Fibroblast of skin of right biceps (primary cell): ENCODE measurements at places on chromosomes 6 and 20.

- no peak for DNase-seq
Observed at GRCh38 chr6:19838442-19839236, 1.5 kb downstream of the ID4 start.

DNA sequence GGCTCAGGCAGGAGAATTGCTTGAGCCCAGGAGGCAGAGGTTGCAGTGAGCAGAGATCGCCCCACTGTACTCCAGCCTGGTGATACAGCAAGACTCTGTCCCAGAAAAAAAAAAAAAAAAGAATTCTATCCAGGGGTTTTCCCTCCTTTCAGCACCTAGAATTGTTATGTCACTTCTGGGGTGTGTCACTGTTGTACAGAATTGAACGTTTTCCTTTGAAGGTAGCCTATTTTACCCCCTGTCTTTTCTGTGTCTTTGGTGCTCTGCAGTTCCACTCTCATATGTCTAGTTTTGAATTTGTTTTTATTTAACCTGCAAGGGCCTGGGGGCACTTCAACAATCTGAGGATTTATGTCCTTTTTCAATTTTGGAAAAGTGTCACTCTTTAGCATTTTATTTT is 19.3 kb upstream of the ARID1B start:
- no peak for DNase-seq

DNA sequence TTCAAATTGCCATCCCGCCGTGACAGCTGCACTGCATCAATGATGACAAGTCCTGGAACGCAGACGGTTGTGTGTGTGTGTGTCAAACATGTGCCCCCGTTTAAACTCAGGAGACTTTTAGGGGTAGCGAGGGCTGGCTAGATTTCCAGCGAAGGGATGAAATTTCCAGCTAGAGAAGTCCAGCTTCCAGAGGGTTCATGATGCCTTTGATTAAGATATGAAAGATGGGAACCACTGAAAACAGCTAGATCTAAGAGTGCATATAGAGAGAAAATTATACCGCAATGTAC is 644 bp downstream of the KIZ start:
- DNase-seq: no peak

- DNase-seq: peak; percentile 47
Observed at GRCh38 chr6:147177286-147177685, 26.9 kb upstream of the STXBP5 start.

DNA sequence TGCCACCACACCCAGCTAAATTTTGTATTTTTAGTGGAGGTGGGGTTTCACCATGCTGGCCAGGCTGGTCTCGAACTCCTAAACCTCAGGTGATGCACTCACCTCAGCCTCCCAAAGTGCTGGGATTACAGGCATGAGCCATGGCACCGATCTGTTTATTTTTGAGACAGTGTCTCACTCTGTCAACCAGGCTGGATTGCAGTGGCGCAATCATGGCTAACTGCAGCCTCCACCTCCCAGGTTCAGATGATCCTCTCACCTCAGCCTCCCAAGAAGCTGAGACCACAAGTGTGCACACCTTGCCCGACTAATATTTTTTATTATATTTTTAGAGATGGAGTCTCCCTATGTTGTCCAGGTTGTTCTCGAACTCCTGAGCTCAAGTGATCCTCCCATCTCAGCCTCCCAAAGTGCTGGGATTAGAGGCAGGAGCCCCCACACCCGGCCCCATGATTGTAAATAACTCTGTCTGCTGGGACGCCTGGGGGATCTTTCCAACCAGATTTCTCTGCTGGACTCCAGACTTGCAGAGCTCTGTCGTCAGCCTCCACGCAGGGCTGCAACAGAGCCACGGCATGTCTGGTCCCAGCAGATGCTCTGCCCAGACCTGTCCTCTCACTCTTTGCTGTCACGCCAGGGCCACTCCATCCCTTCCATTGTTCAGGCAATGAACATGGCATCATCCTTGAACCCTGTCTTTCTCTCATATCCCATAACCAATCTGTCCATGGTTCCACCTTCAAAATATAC is 25.3 kb downstream of the SYNJ2 start:
- no peak for DNase-seq

- no peak for DNase-seq
Observed at GRCh38 chr6:75612434-75612833, 10.8 kb downstream of the SENP6 start.

DNA sequence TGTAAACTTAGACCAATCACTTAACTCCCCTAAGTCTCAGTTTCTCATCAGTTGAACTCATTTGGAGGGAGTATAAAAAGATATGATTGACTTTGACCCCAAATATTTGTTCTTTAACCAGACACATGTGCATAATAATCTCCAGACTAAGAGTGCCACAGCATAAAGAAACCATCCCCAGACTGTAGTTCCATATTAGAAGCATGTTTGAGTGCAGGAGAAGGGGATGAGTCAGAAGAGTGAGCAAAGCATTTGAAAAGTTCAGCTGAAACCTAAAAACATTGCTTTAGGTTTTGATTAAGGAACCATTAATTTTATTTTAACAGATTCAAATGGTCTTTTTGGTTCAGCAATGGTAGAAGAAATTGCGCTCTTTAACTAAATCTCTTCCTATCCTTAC is 654.8 kb downstream of the UTRN start:
- peak; percentile 56 for DNase-seq

- no peak for DNase-seq
Observed at GRCh38 chr20:58478141-58478805, 36.9 kb downstream of the APCDD1L start.

DNA sequence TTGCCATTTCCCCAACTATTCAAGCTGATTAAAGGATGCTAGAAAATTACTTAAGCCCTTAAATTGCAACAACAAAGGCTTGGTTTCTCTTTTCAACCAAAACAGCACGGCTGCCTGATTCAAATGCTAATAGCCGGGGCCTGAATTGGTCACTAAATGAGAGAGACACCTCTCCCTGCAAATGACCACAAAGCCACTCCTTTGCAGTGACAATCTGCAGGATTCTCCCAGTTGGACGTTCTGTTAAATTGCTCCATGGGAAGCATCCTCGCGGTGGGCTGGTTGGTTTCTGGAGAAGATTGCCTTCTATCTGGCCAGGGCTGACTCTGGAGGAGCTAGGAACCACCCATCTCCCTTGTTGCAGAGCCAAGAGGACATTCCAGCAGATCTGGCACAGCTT is 29.7 kb upstream of the TBXT start:
- no peak for DNase-seq

DNA sequence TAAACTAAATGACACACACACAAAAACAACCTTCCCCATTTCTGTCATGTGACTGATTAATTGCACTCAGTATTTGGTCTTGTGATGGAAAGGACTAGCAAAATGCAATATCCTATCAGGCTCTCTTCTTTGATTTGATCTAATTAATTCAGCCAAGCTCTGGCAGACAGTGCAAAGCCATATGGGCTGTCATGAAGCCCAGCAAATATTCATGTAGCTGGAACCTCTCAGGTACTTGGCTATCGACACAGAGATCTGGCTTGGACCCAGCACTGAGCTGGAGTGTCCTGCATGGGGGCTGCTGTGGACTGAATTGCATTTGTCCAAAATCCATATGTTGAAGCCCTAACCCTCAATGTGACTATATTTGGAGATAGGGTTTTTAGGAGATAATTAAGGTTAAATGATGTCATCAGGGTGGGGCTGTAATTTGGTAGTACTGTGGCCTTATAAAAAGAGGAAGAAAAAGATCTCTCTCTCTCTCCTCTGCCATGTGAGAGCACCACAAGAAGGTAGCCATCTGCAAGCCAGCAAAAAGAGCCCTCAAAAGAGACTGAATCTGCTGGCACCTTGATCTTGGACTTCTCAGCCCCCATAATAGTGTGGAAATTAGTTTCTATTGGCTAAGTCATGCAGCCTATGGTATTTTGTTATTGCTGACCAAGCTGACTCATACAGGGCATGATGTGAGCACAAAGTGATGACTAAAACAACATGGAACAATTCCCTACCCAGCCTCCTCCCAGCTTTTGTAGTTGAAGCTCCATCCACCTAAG is 77.1 kb downstream of the STMND1 start:
- DNase-seq: peak; percentile 56

DNA sequence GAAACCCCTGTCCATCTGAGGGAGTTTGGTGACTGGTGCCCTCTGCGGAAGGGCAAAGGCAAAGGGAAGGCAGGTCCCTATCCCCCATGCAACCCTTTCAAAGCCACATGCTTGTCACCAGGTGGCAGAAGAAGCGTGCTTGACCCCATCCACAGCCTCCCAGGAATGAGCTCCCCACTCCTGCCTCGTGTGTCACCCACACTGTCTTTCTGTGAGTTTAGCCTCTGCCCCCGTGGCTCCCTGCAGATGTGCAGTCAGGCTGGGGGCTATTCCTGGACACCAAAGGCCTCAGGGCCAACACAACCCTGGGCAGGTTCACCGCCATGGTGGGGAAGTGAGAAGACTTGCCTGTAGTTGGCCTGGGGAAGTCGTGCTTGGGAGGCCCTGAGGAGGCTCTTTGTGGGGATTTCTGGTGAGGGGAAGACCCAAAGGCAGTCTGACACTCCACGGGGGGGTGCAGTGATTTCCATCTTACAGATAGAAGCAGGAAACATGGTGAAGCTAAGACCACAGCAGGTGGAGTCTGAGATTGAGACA is 16.6 kb upstream of the PCMTD2 start:
- DNase-seq: no peak

GRCh38 chr6:32086661-32087573 is 22.2 kb downstream of the TNXB start:
- DNase-seq: peak; percentile 73

GRCh38 chr6:38391206-38391605 is 248.5 kb downstream of the BTBD9 start:
- peak; percentile 68 for DNase-seq

DNA sequence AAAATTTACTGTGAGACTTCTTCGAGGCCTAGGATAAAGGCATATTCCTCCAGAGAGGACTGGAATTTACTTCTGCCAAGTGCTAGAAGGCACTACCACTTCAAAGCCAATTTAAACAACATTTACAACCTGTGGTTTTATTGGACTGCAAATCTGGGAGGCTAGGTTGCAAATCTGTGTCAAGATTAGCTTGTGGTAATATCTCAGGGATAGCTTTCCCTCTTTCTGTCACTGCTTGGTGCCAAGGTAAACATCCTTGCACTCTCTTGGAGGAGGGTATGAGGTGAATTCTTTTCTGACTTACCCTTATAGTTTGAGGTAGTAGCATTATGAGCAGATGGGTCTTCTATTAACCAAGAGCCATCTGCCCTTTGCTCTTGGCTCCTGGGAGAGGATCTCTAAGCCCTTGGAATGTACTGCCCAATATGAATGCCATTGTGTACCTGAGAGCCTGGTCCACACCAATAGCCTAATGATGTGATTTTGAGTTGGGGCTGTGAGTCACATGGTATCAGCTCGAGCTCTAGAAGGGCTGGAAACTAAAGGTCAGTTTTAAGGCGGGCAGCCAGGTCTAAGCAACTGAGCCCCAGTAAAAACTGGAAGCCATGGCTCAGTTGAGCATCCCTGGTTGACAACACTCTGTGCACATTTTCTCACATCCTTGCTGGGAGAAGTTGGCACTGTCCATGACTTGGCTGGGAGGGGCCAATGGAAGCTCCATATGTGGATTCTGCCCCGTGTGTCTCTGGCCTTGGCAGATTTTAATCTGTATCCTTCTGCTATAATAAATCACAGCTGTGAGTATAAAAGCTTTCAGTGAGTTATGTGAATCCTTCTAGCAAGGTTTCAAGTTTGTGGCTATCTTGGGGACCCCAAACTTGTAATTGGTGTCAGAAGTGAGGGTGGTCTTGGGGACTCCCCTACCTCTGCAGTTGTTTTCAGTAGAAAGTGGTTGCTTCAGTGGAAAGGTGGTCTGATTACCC is 188.1 kb downstream of the UBE3D start:
- peak; percentile 57 for DNase-seq

DNA sequence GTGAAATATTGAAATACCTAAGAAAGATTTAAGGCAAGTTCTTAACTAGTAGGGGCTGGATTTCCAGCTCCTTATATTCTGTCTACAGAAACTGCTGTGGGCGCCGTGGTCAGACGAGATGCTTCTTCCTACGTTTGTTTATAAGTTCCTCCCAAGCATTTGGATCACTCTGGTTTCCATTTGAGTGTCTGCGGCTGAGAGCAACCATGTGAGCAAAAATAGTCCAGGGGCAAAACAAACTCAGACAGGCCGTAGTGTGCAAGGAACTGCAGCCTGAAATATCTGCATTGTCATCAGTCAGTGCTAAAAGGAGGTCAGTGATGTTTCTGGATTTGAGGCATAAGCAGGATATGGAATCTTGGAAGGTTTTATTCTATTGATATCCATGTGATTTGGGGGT is 485.9 kb upstream of the JAG1 start:
- peak; percentile 58 for DNase-seq

GRCh38 chr6:107458672-107459282 is 587 bp downstream of the PDSS2 start:
- peak; percentile 10 for DNase-seq

DNA sequence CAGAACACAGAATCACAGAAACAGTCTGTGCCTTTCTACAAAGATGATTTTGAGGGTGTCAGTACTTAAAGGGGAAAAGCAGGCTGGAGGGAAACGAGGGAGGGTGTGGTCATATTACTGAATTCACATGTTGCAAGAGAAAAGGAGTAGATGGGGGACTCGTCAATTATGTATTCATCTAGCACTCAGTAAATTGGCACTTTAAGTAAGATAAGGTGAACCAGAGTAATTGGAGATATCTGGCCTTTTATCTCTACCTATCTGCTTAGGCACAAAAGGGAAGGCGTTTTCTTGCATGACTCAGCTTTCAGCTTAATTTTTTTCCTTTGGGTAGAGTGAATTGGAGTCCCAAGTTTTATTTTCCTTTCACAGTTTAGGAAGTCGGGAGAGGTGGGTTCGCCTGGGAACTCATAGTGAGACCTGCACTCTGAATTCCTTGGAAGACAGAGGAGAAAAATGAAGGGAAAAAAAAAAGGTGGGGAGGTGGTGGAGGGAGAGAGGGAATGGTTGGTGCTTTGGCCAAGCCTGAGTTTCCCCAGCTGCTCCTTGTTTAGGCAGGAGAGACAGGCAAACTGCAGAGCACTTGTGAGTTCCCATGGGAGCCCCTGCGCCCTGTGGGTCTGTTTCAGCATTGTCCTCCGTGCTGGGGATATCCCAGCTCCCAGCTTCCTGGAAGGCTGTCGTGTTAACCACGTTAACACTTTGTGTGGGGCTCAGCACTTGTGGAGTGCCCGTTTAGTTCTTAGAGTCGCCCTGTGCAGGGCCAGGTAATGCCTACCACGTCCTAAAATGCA is 19.7 kb upstream of the GTSF1L start:
- DNase-seq: no peak

GRCh38 chr6:108793516-108794251 is 54.5 kb upstream of the ARMC2 start:
- DNase-seq: peak; percentile 41
